Pancreas (tissue), 10 donors: ENCODE measurements at places on chromosomes 4 and X. TPM values are rescaled to one million over a fixed set of nuclear protein-coding genes. Genes with fewer than 3 reads are reported as not detected.

DNA sequence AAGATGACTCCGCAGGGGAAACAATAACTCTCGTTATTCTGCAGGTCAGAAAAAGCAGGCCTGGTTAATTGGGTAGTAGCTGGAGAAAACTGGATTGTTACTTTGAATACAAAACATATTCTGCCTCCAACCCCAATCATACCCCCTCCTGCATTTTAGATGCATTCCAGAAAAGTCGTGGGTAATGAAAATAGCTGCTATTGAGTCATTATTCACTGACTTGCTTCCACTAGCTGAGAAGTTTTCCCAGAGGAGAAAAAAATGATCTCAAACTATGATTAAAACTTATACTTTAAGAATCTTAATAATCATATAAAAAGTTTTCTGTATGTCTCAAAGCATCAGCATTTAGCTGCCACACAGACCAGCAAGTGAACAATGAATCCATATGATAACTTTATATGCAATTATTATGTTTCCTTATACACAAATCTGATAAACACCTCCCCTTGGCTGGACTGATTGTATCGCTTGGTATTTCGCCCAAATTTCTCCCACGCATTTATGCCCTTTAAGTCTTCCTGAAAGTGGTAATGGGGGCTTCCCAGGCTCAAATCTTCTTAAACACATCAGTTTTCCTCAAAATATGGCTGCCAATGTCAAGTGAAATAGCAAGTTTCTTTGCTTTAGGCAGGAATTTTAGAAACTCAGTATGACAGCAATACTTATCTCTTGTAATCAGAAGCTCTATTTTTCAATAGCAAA is 181.0 kb downstream of the LDB2 start:
- H3K4me3 ChIP-seq: no peak overlapping the region
- H3K27me3 ChIP-seq: no peaks in the 10 kb centered on the region
- H3K36me3 ChIP-seq: no peaks in the 10 kb centered on the region
- H3K27ac ChIP-seq: no peak overlapping the region
- DNase-seq: no peak
- peaks cover 3% of the 10 kb centered on the region for H3K4me1 ChIP-seq

TRPC3 gene
- 0.03 TPM for total RNA-seq

FDCSP gene
- not detected for total RNA-seq

- no peaks in the 10 kb centered on the region for H3K4me1 ChIP-seq
- H3K36me3 ChIP-seq: no peaks in the 10 kb centered on the region
- H3K27ac ChIP-seq: no peak overlapping the region
- peak; percentile 17 for DNase-seq
- peaks cover 3% of the 10 kb centered on the region for H3K27me3 ChIP-seq
These were observed 101.4 kb downstream of the PPARGC1A start for GRCh38 chr4:23788460-23788859.

DNA sequence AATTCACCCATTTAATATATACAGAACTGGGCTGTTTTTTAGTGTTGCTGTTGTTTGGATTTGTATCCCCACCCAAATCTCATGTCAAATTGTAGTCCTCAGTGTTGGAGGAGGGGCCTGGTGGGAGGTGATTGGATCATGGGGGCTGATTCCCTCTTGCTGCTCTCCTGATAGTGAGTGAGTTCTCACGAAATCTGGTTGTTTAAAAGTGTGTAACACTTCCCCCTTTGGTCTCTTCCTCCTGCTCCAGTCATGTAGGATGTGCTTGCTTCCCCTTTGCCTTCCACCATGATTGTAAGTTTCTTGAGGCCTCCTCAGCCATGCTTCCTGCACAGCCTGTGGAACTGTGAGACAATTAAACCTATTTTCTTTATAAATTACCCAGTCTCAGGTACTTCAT is 141.6 kb upstream of the AADAT start:
- DNase-seq: no peak
- H3K27ac ChIP-seq: no peak overlapping the region
- no peak overlapping the region for H3K4me3 ChIP-seq
- H3K4me1 ChIP-seq: no peaks in the 10 kb centered on the region
- no peaks in the 10 kb centered on the region for H3K36me3 ChIP-seq

DNA sequence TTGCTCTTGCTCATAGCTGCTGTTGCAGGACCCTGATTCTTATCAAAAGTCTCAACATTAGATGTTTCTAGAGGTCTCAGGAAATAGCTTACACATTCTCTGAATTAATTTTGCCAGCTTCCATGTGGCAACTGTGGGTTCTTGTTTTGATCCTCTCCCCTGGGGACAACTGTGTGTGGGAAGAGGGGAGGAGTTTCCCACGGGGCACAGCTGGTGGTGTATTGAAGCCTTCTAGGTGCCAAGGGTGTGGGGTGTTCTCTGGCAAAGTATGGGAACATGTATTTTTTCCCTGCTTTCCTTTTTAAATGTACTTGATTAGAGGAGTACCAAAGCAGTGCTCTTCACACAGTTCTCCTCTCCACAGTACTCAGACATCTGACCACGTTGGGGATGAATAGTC is 212.7 kb downstream of the RPA4 start:
- no peaks in the 10 kb centered on the region for H3K4me1 ChIP-seq
- no peak overlapping the region for H3K27ac ChIP-seq
- H3K4me3 ChIP-seq: no peak overlapping the region
- no peaks in the 10 kb centered on the region for H3K27me3 ChIP-seq
- DNase-seq: no peak
- no peaks in the 10 kb centered on the region for H3K36me3 ChIP-seq
